ENCODE measurements at places on chromosomes 16 and 17. TPM values are rescaled to one million over a fixed set of nuclear protein-coding genes. Genes with fewer than 3 reads are reported as not detected.

DNA sequence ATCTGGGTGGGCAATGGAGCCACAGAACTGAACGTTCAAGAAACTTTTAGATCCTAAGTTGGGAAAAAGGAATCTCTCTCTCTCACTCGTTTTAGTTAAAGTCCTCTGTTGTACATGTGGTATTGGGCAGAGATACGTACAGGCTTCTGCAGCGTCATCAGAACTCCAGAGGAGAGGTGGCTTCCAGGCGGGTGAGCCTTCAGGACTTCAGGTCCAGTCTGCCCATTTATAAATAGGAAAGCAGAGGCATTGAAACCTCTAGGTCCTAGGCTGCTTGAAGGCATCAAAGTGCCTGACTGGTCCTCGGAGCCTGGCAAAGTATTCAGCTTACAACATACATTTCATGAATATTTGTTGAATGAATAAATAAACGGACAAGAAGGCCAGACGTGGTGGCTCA, 8.1 kb upstream of the TNFRSF13B start:
- no peak for DNase-seq

DNA sequence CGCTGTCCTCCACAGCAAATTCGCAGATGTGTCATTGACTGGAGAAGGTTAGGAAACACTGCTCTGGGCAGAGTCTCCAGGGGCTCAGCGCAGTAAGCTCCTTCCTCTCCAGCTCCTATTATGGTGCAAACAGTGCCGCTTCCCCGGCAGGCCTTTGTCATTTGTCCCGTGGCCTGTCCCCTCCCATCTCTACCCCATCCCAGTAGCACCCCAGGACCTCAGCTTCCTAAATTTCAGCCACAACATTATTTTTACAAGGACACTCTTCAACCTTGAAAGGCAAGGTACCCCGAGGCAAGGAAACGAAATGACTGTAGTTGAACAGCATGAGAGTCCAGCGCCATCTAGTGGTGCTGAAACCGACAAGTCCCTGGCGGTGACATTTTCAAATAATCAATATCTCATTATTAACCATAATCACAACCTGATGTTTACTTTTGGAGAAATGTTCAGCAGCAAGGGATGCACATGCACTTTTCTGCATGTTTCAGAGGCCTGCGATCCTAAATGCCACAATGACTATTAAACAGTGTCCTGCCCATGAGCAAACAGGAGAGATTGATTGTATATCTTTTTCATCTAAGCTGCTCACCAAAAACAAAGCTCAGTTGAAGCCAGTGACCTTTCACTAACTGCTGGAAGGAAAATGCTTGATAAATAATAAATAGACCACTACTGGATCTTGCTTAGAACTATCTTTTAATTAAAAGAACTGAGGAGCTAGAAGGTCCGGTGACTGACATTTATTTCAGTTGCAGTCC, 16.5 kb downstream of the MRPS23 start:
- DNase-seq, result peak; percentile 41

DNA sequence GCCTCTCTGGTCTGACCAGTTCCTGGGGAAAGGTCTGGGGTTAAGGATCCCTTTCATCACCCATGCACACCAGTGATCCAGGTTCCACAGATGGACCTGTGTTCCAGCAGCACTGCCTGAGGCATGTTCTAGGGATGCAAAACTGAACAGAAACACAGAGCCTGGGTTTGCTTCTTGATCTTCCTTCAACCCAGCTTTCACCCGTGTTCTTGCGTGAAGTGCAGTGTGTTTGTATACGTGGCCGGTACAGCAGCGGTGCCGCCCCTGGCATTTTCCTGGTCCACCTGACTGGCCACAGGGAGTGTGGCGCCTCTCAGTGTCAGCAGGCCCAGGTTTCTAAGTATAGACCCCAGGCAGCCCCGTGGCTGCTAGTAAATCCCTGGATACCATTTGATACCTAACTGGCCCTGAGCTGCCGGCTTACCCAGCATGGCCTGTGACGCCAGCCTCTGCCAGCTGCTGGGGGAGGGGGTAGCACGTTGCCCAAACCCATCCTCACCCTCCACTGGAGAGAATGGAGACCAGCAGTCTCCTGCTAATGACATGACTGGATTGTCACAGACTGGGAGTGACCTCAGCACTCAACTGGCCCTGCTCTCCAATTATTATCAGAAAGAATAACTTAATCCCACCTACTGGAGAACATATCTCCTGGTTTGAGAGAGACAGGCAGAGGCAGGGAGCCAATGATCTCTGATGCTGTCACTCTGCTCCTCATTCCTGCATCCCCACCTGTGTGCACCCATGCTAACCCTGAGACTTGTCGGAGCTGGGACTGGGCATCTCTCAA, 59.2 kb upstream of the LGALS9 start:
- DNase-seq, result no peak

DNA sequence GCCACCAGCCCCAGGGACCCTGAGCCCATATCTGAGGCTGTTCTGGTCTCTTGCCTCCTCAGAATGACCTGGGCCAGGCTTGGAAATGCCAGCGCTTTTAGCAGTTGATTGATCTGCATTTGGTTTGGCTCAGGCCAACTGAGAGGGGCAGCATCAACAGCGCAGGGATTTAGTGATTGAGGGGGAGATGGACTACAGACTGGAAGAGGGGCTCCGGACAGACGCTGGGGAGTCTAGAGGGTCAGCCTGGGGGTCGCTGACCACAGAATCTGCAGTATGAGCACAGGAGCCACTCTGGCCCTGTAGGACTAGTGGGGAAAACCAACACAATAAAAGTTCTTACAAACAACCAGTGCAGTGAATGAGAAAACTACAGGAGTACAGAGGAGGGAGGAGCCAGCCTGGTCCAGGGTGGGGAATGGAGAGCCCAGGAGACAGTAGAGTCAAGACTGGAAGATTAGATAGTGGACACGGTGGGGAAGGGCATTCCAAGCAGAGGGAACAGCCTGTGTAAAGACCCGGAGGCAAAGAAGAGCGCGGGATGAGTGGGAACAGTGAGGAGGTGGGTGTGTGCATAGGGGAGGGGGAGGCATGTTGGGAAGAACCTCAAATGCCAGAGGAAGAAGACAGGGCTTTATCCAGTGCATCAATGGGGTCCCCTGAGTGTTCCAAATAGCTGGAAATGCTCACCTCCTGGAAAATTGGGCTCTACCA, 128.9 kb downstream of the MRM1 start:
- no peak for DNase-seq

DNA sequence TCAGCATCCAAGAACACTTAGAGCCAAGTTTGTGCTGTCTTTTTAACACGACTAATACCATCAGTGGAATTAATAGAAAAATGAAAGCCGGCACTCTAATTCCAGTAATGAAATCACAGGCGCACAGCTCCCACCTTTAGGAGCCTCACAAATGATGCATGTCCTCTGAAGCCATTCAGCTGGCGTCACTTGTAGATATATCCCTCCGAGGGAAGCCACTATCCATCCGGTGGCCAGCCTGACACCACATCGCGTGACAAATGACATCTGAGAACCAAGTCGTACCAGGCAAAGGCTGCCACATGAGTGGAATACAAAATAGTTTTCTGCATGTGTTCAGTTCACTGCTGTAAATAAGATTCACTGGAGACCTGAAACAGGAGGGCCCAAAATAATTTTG, 205.6 kb downstream of the GRIN2A start:
- no peak for DNase-seq

GRCh38 chr17:38457577-38458371, 29.5 kb downstream of the ARHGAP23 start:
- no peak for DNase-seq

DNA sequence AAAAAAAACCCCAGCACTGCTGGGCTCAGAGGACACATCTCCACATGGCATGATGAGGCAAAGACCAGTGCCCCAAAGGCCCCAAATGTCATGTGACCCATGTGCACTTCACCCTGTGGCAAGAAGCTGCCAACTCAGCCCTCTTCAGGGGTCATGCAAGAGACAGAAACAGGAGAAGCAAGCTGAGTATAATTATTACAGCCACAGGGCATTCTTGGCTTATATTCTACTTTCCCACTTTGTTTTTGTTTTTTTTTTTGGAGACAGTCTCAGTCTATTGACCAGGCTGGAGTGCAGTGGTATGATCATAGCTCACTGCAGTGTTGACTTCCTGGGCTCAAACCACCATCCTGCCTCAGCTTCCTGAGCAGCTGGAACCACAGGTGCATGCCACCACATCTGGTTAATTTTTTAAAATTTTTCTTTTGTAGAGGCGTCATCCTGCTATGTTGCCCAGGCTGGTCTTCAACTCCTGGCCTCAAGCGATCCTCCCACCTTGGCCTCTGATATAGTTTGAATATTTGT, 32.7 kb upstream of the LITAF start:
- no peak for DNase-seq

ERBB2 gene
- 36.2 TPM for total RNA-seq

SCGB1C2 gene
- total RNA-seq, result not detected

KPNB1 gene
- 333 TPM for total RNA-seq

LRRC75A gene
- under 0.01 TPM for total RNA-seq
